Astrocyte (in vitro differentiated cells and primary cell): ENCODE measurements at places on chromosomes 5 and 9. TPM values are rescaled to one million over a fixed set of nuclear protein-coding genes. Genes with fewer than 3 reads are reported as not detected.
A peak's percentile ranks its signal among the peaks of the same experiment; 100 is the strongest.

GRCh38 chr5:124948062-124948753, 201.8 kb upstream of the ZNF608 start:
- no peaks in the 10 kb centered on the region for H3K27me3 ChIP-seq
- peak; percentile 6 for DNase-seq
- no peaks in the 10 kb centered on the region for H3K4me1 ChIP-seq
- no peak overlapping the region for H3K27ac ChIP-seq

DNA sequence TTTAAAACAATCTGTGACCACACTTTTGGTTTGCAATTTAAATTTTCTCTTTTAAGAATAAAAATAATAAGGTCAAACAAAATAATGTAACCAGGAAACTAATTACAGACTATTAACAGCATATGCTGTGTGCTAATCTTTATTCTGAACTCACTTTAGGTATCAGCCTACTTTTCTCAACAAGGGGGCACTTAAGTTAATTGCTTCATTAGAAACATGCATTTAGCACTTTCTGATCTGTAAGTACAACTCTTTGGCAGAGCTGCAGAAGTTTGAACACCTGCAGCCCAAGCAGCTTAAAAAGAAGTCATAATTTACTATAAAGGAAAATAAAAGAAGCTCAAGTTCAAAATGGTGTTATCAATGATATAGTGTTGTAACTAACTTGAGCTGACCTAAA, 21.7 kb downstream of the XRCC4 start:
- H3K4me1 ChIP-seq, result peaks cover 26% of the 10 kb centered on the region
- no peak overlapping the region for H3K4me3 ChIP-seq
- no peaks in the 10 kb centered on the region for H3K36me3 ChIP-seq
- H3K27me3 ChIP-seq, result no peaks in the 10 kb centered on the region
- DNase-seq, result no peak

DNA sequence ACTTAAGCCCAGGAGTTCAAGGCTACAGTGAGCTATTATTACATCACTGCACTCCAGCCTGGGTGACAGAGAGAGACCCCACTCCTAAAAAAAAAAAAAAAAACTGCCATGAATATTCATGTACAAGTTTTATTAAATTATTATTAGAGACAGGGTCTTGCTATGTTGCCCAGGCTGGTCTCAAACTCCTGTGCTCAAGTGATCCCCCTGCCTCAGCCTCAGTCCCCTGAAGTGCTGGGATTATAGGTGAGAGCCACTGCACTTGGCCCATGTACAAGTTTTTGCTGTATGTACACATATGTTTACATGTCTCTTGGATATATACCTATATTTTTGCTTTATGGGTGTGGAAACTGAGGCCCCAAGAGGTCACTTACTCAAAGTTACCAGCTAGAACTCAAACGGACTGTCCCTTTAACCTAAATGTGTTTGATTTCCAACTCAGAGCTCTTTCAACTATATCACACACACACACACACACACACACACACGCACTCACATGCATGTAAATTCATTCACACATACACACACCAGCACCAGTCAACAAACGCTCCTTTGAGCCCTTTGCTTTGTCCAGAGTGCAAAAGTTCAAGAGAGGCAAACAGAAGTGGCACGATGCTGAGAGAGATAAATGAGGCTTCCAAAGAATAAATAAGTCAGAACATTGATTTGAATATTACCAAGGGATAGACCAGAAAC, 42.3 kb upstream of the STRBP start:
- DNase-seq, result no peak
- peaks cover 6% of the 10 kb centered on the region for H3K27me3 ChIP-seq
- H3K27ac ChIP-seq, result no peak overlapping the region
- no peaks in the 10 kb centered on the region for H3K4me1 ChIP-seq

DNA sequence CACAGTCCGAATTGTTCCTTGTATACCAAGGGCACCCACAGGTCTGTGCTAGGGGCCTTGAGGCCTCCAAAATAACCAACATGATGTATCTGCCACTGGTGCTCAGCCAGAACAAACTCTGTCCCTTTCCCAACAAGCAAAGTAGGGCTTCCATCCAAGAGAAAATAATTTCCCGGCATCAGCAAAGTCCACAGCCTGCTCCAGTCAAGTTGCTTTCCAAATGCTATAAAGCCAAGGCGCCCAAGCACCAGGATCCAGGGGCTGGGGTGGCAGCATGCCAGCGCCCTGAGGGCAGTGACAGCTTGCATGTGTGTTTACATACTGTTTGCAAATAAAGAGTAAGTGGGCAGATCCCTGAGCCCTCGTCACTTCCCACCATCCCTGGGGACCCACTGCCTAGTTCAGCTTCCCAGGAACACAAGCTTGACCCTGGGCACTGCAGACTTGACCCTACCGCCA, 155.9 kb downstream of the ERCC6L2 start:
- H3K27me3 ChIP-seq, result peaks cover 23% of the 10 kb centered on the region
- no peaks in the 10 kb centered on the region for H3K36me3 ChIP-seq
- no peaks in the 10 kb centered on the region for H3K4me1 ChIP-seq
- no peak for DNase-seq
- H3K27ac ChIP-seq, result no peak overlapping the region

GRCh38 chr5:65418661-65419060, 63.1 kb downstream of the ADAMTS6 start:
- DNase-seq, result peak; percentile 34
- H3K4me1 ChIP-seq, result no peaks in the 10 kb centered on the region
- H3K4me3 ChIP-seq, result no peak overlapping the region
- peaks cover 17% of the 10 kb centered on the region for H3K36me3 ChIP-seq
- H3K27me3 ChIP-seq, result no peaks in the 10 kb centered on the region
- H3K27ac ChIP-seq, result no peak overlapping the region

CD72 gene
- total RNA-seq, result 1.8 and 2.4 TPM in 2 replicates

- no peaks in the 10 kb centered on the region for H3K27me3 ChIP-seq
- H3K36me3 ChIP-seq, result peaks cover 7% of the 10 kb centered on the region
- H3K27ac ChIP-seq, result no peak overlapping the region
- no peaks in the 10 kb centered on the region for H3K4me1 ChIP-seq
- peak; percentile 73 for DNase-seq
Measured at GRCh38 chr5:128144491-128144890, 60.9 kb downstream of the SLC12A2 start.

ATG10 gene
- 4.3 and 4.6 TPM in 2 replicates for total RNA-seq

SLIT3 gene
- 20.7 and 33.0 TPM in 2 replicates for total RNA-seq

DNA sequence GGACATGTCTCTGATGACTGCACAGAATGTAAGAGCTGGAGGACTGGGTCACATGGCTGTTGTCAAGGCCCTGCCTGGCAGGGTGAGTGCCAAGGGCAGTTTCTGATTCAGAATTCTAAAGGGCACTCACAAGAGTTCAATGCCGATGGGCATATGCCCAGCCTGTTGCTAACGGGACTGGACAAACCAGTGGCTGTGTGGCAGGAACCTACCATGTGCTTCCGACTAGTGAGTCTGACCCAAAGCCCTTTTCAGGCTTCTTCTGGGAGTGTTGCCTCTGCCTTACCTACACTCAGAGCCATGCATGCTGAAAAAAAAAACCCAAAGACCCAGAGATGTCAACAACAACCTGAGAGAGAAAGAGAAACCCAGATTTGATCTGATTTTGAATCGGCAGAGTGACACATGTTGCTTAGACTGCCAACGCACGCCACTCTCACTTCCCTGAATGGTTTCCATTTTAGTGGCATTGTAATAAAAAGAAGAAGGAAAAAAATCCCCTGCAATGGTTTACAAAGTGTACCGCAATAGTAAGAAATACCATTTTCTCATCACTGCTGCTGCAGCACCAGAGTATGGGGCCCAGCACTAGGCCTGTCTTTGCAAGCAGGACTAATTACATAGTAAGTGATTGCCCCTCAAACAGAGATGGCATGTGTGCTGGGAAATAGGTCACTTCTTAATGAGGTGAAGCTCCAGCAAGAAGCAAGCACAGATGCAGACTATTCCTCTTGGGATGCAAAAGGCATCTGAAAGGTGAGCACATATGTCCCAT, 194.3 kb downstream of the PALM2AKAP2 start:
- H3K4me1 ChIP-seq, result no peaks in the 10 kb centered on the region
- H3K27me3 ChIP-seq, result no peaks in the 10 kb centered on the region
- H3K27ac ChIP-seq, result no peak overlapping the region
- H3K36me3 ChIP-seq, result no peaks in the 10 kb centered on the region
- DNase-seq, result no peak

ADAM19 gene
- 316 and 332 TPM in 2 replicates for total RNA-seq

DNA sequence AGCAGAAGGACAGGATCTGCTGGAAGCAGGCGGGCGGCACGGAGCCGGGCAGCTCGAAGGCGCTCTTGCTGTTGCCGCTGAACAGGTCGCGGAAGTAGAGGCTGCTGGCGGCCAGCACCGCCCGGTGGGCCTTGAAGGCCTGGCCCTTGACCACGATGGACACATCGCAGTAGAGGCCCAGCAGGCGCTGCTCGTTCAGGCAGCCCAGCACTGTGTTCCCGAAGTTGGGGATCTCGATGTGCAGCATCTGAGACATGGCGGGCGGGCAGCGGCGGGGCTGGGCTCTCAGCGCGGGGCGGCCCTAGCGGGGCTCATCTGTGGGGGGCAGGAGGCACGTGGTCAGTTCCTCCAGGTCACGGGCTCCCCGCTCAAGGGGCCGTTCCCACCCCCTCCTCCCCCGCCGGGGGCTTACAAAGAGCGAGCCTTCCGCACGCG, 44.8 kb downstream of the NACC2 start:
- DNase-seq, result no peak
- no peaks in the 10 kb centered on the region for H3K36me3 ChIP-seq
- H3K4me1 ChIP-seq, result peaks cover 36% of the 10 kb centered on the region
- H3K27me3 ChIP-seq, result no peaks in the 10 kb centered on the region
- H3K27ac ChIP-seq, result no peak overlapping the region
- H3K4me3 ChIP-seq, result peak overlapping the region; percentile 54

PPP3R2 gene
- not detected in 2 replicates for total RNA-seq

DNA sequence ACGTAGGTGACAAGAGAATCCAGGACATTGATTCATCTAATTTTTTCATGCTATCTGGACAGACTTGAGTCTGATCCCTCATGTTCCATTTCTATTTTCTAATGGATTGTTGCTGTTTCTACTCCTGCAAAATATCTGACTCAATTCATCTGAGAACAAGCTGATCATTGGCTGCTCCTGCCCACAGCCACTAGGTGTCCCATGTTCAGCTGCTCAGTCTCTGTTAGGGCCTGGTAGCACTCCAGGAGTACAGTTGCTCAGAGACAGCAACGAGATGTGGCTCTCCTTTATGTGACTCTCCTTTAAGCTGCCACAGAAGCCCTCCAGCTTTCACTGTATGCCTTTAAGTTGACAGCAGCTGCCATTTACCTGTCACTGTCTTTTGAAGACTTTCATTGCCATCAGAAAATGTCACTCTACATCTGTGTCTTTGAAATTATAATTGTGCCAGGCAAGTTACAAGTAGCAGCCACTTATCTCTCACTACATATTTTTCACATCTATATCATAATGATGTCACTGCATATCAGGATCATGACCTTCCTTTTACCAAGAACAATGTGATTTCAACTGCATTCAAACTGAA, 1944.2 kb upstream of the NUDT12 start:
- no peak overlapping the region for H3K27ac ChIP-seq
- H3K4me3 ChIP-seq, result no peak overlapping the region
- H3K27me3 ChIP-seq, result no peaks in the 10 kb centered on the region
- no peaks in the 10 kb centered on the region for H3K4me1 ChIP-seq

PMPCA gene
- 91.6 and 94.4 TPM in 2 replicates for total RNA-seq

ANKRD31 gene
- total RNA-seq, result 0.07 and 0.14 TPM in 2 replicates

DNA sequence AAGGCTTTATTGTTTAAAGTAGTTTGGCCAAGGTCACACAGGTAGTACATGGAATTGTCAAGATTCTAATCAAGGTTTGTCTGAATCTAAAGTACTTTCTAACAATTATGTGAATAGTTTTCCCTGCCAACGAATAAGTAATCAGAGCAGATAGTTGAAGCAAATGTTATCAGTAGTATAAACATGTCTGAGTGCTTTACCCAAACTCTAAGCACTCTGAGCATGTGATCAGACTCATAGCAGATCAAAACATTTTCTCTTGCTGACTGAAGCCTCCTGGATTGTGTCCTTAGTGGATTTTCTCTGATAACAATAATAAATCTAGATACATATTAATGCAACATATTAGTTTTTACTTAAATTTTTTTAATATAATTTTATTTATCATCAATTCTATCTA, 995.0 kb downstream of the EFNA5 start:
- no peak overlapping the region for H3K4me3 ChIP-seq
- H3K27ac ChIP-seq, result no peak overlapping the region
- no peaks in the 10 kb centered on the region for H3K4me1 ChIP-seq
- no peaks in the 10 kb centered on the region for H3K27me3 ChIP-seq
- DNase-seq, result no peak

DNA sequence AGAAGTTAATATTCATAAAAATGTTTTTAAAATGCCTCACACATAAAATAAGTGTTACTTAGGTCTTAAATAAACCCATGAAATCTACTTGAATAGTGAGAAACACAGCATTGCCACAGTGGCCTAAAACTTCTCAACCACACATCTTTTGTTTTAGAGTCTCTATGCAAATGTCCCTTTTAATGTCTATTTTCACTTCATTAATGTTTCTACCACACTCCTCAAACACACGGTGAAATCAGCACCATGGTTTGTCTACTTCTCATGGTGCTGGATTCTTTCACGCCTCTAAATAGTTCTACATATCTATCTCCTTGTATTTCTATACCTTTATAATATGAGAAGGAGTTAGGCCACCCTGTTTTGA, 111.2 kb downstream of the EDIL3 start:
- no peaks in the 10 kb centered on the region for H3K27me3 ChIP-seq
- H3K36me3 ChIP-seq, result no peaks in the 10 kb centered on the region
- H3K4me3 ChIP-seq, result no peak overlapping the region
- no peak overlapping the region for H3K27ac ChIP-seq
- DNase-seq, result no peak

CDKN2B-AS1 gene
- total RNA-seq, result 2.3 TPM in 2 replicates

DNA sequence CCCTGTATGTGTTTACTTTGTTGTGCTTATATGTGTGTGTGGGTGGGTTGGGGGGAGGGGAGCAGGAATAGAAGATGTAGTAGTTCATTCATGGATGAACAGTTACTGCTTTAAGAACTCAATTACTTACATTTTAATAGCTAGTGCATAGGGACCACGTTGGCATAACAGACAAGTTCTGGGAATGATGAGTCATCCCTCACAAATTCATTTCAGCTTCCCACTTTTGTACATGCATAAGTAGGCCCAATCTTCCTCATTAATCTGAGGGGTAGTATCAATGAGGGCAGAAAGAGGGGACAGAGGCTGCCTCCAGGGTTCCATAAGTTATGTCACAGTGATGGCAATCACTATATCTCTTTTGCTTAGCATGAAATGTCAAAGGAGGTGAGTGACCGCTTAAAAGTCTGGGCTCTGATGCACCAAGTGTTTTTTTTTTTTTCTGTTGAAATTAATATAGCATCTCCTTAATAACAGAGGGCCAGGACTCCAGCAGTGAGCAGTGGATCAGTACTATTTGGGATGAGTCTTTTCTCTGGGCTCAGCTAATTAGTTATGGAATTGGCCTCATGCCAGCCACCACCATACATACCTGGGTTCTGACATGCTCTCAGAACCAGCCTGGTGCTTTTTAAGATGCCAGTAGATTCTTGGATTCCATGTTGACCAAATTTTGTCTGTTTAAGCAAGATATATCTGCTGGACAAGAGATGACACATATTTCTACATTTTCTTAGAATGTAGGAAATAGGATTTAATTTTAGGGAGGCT, 37.1 kb downstream of the PRDM6 start:
- peaks cover 5% of the 10 kb centered on the region for H3K4me1 ChIP-seq
- H3K36me3 ChIP-seq, result no peaks in the 10 kb centered on the region
- H3K27ac ChIP-seq, result no peak overlapping the region
- peak; percentile 77 for DNase-seq
- H3K4me3 ChIP-seq, result no peak overlapping the region
